ENCODE measurements at places on chromosomes 5 and 9.

GRCh38 chr9:124358631-124359030 lies 56.6 kb downstream of the PSMB7 start:
- no peak for DNase-seq

GRCh38 chr5:19140276-19140675 lies 847.7 kb downstream of the CDH18 start:
- no peak for DNase-seq

- peak; percentile 72 for DNase-seq
Measured at GRCh38 chr5:72366324-72366976, 46.3 kb downstream of the PTCD2 start.

DNA sequence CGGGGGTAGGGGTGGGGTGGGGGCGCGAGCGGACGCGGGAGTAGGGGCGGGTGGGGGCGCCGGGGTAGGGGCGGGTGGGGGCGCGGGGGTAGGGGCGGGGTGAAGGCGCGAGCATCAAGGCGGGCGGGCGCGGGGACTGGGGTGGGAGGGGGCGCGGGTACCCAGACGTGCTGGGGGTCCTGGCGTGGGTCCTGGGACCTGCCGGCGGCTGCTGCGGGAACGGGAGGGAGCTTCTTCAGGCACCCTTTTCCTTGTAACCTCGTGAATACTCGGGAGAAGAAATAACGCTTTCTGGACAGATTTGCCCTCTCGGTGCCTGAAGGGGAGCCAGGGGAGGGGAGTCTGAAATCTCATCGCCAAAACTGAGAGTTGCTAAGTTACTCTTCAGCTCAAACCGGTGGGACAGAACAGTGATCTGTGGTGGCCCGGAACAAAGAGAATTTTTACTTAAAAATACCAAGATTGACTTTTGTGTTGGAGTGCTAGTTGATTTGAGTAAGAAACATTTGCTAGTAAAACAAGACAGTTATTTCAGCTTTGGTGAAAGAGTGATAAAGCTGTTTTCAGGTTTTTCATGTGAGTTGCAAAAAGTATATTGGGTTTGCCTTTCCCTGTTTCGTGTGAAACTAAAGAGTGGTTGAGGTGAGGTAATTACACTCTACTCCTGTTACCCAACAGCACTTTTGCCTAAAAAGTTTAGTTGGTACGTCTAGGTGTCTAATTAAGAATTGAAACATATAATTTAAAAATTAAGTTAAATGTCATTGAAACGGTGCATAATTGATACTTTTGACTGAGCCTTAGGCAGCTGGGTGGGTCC lies 643 bp downstream of the PLEKHG4B start:
- DNase-seq, result no peak

- DNase-seq, result no peak
Measured at GRCh38 chr5:107361945-107362344, 308.8 kb downstream of the EFNA5 start.

DNA sequence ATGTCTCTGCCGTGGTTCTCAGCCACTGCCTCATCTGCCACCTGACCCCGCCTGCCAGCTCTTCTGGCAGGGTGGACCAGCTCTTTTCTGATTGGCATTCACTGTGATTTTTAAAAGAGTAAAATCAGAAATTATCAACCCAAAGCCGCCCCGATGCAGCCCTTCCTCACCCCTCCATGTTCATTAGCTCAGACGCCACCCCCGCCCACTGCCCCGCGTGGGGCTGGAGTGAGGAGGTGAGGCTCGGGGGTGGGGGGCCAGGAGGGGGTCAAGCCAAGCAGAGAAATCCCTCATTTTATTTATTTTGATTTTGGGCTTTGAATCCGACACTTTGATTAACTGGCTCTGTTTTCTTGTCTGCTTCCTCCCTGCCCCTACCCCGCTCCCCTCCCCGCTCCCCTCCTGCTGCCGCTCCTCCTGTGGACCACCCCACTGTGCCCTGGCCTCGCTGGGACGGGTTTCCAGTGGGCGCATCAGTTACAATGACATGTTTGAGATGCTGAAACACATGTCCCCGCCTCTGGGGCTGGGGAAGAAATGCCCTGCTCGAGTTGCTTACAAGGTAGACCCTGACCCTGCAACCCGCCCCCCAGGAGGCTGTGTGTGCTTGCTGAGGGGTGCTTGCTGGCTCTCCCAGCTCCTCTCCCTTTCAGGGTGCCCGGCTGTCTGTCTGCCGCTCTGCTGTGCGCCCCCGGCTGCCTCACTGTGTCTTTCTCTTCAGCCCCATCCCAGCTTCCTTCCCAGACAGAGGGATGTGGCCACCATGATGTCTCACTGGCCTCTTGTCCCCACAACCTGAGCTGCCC lies 224.9 kb downstream of the CACNA1B start:
- no peak for DNase-seq

DNA sequence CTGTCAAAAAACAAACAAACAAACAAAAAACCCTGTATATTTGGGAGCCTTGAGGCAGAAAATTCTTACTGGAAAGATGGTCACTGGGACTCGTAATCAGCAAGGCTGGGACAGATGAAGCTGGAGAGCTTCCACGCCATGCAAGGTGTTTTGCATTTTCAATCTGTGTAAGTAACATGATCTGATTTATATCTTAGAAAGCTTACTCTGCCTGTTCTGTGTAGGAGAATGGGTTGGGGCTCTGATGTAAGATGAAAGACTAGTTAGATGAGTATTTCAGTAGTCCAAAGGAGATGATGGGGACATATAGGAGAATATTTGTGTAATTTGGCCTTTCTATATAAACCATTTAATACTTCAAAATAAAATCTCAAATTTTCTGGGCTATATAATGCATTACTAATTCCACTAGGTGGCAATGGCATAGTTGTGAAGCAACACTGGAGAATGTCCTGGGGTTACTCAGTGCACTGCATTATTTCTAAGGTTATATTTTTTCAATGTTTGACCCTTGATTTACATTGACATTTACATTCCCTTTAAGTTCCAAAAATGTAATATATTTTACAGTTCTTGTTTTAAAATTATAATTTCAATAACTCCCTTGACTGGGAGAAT lies 21.9 kb upstream of the FSD1L start:
- DNase-seq, result peak; percentile 33

- DNase-seq, result no peak
Measured at GRCh38 chr9:20783057-20784038, 99.3 kb downstream of the FOCAD start.

DNA sequence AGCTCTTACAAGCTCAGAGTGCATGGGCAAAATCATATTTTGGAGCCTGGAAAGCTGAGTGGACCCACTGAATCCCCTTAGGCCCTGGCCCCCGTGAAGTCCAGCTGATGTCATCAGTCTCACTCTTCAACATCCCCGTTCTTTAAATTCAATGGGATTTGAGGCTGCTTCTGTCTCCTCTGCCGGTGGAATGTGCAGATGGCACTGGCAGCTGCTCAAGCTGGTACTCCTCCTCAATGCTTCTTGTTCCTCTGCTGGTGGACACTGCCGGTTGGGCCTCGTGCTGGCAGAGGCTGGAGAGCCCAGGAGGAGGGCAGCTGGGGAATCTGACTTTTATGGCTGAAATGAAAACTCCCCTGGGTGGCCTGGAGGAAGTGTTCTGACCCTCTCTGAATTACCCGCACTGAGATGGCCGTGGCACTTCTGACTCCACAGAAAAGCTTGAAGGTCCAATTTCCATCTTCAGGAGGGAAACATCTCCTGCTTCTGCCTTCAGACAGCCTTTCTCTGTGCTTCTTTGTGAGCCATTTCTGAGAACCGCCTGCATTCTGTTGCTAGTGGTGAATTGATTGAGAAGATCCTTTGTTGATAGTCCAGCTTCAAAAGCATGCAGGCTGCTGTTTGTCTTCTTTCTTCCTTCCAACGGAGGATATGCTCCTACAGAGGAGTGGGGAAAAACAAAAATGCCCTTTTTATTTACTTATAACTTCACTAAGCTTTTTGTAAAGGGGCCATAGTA lies 298.9 kb downstream of the TMEM38B start:
- no peak for DNase-seq

- DNase-seq, result no peak
Measured at GRCh38 chr9:87405677-87406542, 91.8 kb upstream of the DAPK1 start.

GRCh38 chr5:81268521-81269196 lies 32.7 kb upstream of the ZCCHC9 start:
- DNase-seq, result no peak

- no peak for DNase-seq
Measured at GRCh38 chr5:150816946-150817345, 29.4 kb upstream of the IRGM start.

GRCh38 chr9:126275386-126276001 lies 51.1 kb upstream of the MVB12B start:
- no peak for DNase-seq

DNA sequence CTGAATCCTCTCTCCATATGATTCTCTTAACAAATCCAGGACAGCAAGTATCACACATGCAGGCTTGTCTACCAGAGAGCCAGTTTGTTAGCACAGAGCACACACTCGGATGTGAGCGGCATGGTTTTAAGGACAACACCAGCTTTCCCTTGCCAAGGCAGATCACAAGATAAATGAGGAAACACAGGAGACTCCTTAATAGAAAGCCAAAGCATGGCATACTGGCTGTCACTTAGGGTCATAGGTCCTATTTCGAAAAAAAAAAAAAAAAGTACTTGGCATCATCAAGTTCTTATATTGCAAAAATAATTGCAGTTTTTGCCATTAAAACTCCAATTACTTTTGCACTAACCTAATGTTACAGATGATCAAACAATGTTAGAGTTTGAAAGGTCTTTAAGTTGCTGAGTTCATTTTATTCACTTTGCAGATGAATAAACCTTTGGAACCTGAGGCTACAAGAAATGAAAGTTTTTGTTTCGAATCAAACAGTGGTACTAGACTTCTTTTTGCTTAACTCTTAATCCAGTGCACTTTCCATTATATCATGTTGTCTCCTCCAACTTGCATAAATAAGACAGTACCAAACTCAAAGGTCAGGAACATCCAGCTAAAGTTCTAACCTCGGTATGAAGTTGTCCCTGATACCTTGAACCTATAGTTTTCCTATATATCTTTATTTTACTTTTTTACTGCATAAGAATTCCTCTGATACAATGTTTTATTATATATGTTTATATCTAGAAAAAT lies 138.5 kb downstream of the MPDZ start:
- DNase-seq, result no peak

- DNase-seq, result no peak
Measured at GRCh38 chr5:67361932-67362729, 165.5 kb upstream of the CD180 start.

- no peak for DNase-seq
Measured at GRCh38 chr9:87102126-87102525, 154.8 kb upstream of the GAS1 start.

- DNase-seq, result no peak
Measured at GRCh38 chr5:167968837-167969236, 322.6 kb upstream of the WWC1 start.

DNA sequence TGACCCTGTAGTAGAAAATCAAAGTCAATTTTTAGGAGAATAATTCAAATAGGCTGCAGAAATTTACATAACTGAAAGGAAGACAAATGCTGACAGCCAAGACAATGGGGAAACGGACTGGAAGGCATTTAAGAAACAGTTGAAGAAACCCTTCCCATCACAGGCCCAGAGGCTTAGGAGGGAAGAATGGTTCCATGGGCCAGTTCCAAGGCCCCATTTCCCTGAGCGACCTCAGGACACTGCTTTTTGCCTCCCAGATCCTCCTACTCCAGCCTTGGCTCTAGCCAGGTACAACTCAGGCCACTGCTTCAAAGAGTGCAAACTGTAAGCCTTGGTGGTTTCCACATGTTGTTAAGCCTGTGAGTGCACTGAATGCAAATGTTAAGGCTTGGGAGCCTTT lies 184.1 kb upstream of the SGCD start:
- DNase-seq, result no peak

GRCh38 chr5:129120158-129120581 lies 25.6 kb downstream of the ISOC1 start:
- DNase-seq, result no peak
